ENCODE measurements at places on chromosomes 7 and 10. TPM values are rescaled to one million over a fixed set of nuclear protein-coding genes. Genes with fewer than 3 reads are reported as not detected.

- no peak for DNase-seq
Measured at GRCh38 chr10:89575031-89575430, 39.6 kb upstream of the SLC16A12 start.

Gene GARIN1A
- total RNA-seq: 1.4 TPM

Gene TACR2
- 0.12 TPM for total RNA-seq

Gene SORCS1
- total RNA-seq: 1.5 TPM

GRCh38 chr10:100736144-100736808 lies 9.1 kb upstream of the PAX2 start:
- DNase-seq: no peak

Gene RSPH10B2
- total RNA-seq: 0.06 TPM

- no peak for DNase-seq
Measured at GRCh38 chr10:6711408-6711841, 131.3 kb upstream of the PRKCQ start.

DNA sequence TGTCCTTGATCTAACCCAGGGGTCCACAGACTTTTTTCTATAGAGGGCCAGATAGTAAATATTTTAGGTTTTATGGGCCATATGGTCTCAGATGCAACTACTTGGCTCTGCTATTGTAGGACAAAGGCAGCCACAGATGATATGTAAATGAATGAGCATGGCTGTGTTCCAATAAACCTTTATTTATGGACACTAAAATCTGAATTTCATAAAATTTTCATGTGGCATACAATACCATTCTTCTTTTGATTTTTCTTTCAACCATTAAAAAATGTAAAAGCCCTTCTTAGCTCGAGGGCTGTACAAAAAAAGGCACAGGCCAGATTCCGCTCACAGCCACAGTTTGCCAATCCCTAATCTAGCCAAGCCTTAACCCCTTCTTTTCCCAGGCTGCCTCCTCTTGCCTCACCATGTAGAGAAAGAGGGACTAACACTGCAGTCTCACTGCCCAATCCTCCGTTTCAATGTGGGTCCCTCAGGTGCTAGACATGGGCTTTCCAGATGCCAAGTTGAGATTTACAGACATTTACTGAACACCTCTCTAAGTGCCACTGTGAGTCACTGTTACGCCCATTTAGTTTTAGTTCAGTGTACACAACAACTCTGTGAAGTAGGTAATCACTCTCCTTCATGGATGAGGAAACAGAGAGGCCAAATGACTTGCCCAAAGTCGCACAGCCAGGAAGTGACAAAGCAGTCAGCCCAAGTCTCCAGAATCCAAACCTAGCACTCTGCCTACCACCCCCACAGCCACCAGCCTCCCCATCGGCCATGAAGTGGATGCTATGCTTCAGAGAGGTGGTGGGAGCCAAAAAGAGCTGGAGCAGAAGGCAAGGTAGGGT lies 132.6 kb upstream of the PDLIM1 start:
- DNase-seq: no peak

Gene SLC13A4
- total RNA-seq: not detected

Gene PCGF6
- 5.7 TPM for total RNA-seq

DNA sequence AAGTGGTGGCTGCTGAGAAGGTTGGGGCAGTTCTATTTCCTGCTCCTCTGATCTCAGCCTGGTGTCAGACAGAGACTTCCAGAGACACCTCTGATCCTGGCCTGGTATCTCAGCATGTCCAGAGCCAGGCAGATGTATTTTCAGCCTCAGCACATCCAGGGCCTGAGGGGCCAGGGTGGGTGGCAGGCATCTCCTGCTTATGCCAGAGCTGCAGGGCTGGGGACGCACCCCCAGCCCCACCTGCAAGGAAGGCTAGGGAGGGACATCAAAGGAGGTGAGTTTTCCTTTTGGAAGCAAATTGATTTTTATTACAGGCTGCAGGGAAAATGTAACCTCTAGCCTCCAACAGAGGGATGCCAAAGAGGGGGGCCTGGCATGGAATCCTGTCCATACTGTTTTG lies 36.7 kb downstream of the CFAP46 start:
- no peak for DNase-seq
